Placental pericyte (primary cell): ENCODE measurements at places on chromosomes 11 and 22. TPM values are rescaled to one million over a fixed set of nuclear protein-coding genes. Genes with fewer than 3 reads are reported as not detected.

CARNS1 gene
- under 0.01 and 0.22 TPM in 2 replicates for total RNA-seq

ZFTA gene
- 8.5 and 17.9 TPM in 2 replicates for total RNA-seq

OR52I2 gene
- not detected in 2 replicates for total RNA-seq

TYR gene
- not detected in 2 replicates for total RNA-seq

GGTLC3 gene
- not detected in 2 replicates for total RNA-seq
